NCI-H2171 treated with DMSO at 0.1 percent for 48 hours (cell line): ENCODE measurements at places on chromosomes 11 and 22.

DNA sequence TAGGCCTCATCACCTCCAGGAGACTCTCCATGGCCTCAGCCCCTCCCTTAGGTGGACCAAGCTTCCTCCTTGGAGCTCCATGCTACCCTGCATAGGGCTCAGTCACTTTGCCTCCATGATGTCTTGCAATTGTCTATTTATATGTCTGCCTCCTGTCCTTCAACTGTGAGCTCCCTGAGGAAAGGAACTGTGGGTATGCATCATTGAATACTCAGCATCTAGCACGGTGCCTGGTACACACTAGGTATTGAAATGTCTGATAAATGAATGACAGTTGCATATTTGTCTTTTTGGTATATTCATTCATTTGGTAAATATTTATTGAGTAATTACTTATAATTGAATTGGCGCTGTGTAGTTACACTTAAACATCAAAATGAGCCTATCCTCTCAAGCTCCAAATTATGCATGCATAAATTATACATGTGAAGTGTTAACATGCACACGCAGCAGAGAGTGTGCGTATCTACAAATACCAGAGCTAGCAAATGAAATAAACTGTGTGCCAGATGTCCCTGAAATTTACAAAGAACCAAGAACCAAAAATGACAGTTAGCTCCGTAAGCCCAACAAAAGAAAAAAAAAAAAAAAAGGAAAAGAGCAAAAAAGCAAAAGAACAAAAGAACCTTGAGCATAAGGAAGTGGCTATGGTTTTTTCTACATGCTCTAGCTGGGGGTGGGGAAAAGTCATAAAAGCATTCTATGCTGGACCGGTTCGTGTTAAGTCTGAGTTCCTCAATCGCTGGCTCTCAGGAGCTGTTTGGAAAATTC, 25.2 kb downstream of the GRAP2 start:
- DNase-seq: no peak

GRCh38 chr11:7257724-7258123, 6.0 kb downstream of the SYT9 start:
- DNase-seq: no peak

GRCh38 chr22:27534720-27535125, 266.8 kb downstream of the MN1 start:
- DNase-seq: no peak

- DNase-seq: no peak
These were observed 3.8 kb downstream of the RSPH14 start for GRCh38 chr22:23137905-23138561.
